ENCODE measurements at places on chromosomes 7 and 10.

GRCh38 chr7:20795881-20796280, 9.2 kb upstream of the SP8 start:
- no peak overlapping the region for H3K4me3 ChIP-seq
- H3K27ac ChIP-seq, result no peak overlapping the region
- DNase-seq, result peak; percentile 1
- H3K4me1 ChIP-seq, result no peaks in the 10 kb centered on the region
- H3K36me3 ChIP-seq, result no peaks in the 10 kb centered on the region

DNA sequence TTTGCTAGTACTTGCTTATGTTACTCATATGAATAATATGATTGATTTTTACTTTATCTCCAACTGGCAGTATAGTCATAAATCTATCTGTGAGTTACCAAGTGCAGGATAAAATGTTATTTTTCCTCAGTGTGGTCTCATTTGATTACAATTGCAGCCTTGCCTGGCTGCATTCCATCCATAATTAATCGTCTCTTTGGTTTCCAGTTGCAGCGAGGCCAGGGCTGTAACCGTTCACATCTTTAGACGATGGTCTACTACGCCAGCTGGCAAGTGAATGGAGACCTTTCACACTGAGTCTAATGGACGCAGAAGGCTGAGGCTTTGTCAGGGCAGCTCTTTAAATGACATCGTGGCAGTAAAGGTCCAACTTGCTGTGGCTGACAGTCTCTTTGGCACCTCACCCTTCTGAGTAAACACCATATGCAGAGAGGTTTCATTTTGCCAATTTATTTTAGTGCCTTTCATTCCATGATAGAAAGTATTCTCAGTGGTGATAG, 84.0 kb downstream of the ARL4A start:
- no peaks in the 10 kb centered on the region for H3K36me3 ChIP-seq
- no peak overlapping the region for H3K27ac ChIP-seq
- H3K4me3 ChIP-seq, result no peak overlapping the region
- no peaks in the 10 kb centered on the region for H3K4me1 ChIP-seq
- no peaks in the 10 kb centered on the region for H3K27me3 ChIP-seq
- DNase-seq, result no peak

DNA sequence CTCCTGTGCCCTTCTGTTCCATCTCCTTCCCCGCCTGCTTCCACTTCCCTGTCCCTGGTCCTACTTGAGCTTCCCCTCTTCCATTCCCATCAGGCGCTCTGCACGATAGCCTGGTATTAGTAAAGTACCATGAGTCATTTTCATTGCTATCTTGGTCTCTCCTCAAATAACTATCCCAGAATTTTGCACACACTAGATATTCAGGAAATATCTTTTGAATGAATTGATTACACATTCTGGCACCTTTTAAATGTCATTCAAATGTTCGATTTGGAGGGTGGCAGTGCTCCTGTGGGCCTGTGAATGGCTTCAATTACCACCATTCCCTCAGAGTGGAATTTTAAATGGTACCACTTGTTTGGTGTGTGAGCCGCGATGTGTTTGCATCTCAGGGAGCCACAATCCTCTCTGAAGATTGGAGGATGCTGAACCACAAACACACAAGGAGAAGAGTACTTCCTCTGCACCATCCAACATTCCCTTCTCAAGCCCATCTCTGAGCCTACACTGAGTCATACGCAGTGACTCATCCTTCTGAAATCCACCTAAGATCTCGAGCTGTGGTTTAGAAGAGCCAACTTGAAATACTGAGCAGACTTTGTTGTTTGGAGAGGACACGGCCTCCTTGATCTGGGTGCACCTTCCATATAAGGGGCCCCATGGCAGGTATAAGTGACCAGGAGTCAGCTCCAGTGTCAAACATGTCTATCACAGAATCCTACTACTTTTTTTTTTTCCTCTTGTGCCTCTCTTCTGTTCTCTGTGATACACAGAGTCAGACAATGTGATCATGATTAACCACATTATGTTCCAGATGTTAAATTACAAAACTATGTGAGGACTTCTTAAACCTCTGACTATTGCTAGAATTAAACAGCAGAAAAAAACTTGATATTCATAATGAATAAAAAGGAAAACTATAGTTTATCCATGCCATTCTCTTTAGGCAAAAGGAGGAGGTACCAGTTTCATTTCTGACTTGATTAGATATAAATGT, 81.9 kb downstream of the BMPER start:
- no peaks in the 10 kb centered on the region for H3K27me3 ChIP-seq
- DNase-seq, result no peak
- H3K4me3 ChIP-seq, result no peak overlapping the region
- H3K36me3 ChIP-seq, result peaks cover 10% of the 10 kb centered on the region
- peak overlapping the region; percentile 78 for H3K27ac ChIP-seq

DNA sequence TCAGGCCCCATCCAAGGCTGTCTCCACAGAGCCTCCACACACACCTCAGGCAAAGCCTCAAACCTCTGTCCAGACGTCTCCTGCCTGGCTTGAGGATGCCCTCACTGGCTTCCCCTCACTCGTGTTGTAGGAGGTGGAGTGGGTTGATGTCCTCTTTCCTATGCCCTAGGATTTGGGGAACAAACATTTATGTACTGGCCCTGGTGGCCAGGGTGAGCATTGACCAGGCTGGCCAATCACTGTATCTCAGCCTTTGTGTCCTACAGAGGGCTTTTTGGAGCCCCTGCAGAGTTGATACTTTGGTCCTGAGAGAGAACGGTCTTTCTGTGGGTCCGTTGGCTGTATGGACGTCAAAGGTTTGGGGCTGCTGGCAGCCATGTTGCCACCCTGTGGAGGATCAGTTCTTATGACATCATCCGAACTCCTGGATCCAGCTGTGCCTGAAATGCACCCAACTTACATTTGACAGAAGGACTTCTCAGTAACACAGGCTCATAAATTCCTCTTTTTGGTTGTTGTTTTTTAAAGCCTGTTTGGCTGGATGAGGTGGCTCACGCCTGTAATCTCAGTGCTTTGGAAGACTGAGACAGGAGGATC, 2.3 kb upstream of the GRID2IP start:
- DNase-seq, result no peak
- no peaks in the 10 kb centered on the region for H3K27me3 ChIP-seq
- no peaks in the 10 kb centered on the region for H3K4me1 ChIP-seq
- no peaks in the 10 kb centered on the region for H3K36me3 ChIP-seq

DNA sequence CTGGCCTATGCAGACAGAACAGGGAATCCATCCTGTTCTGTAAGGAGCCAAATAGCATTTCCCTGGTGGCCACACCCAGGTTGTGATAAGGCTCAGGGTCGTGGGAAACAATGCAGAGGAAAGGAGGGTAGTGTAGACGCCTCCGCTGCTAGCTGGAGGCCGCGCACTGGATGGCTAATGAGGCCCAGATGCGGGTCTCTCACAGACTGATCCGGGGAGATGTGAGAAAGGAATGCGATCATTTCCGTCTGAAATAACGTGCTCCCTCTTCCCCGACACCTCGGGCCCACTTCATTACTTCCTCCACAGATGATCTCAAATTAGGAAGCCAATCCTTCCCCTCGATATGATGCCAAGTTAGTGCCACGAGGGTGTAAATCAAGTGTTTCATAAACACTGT, 203.3 kb downstream of the TAX1BP1 start:
- no peak for DNase-seq
- no peak overlapping the region for H3K27ac ChIP-seq

DNA sequence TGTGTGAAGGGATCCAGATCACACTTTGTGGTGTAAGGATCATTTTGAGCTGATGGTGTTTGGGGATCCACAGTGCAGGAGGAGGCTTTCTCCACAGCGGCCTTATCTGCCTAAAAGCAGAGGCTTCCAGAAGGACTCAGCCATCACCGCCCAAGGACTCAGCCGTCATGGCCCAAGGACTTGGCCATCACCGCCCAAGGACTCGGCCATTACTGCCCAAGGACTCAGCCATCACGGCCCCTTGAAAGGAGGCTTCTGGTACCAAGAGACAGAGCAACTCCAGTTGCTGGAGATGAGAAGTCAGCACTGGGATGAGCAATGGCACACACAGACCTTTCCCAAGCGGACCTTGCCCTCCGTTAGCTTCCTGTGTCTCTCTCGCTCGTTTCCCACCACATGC, 6.0 kb upstream of the CFAP46 start:
- H3K4me3 ChIP-seq, result no peak overlapping the region
- peaks cover 2% of the 10 kb centered on the region for H3K4me1 ChIP-seq
- DNase-seq, result no peak
- no peaks in the 10 kb centered on the region for H3K36me3 ChIP-seq

DNA sequence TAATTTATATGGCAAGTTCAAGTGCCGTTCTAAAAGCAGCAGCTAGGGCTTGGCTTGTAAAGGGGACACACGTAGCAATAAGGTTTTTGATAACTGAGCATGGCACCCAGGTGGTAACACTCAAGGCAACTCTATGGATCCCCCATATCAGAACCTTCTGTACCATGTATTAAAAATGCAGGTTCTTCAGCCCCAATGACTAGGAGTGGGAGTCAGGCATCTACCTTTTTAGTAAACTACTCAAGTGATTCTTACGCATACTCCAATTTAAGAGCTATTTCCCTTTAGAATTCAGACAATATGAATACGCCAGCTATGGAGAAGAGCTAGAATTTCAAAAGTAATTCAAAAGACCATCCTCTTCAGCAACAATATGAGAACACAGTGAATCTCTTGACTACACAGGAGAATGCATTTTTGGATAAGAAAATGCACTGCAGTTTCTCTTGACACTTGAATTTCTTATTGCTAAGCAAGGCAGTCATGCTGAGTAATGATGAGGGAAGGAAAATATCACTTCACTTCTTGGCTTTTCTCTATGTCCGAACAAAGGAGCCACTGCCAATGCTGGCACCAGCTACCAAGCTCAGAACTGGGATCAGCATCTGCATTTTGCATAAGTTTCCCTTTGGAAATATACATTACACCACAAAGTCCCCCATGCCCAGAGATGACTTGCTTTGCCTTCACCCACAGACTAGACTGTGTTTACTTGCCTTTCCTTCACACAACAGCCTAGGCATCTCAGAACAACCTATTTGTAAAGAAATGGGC, 53.5 kb downstream of the ABLIM1 start:
- peaks cover 6% of the 10 kb centered on the region for H3K36me3 ChIP-seq
- no peak overlapping the region for H3K4me3 ChIP-seq
- H3K4me1 ChIP-seq, result peaks cover 10% of the 10 kb centered on the region
- DNase-seq, result no peak

GRCh38 chr7:83475420-83475819, 173.5 kb downstream of the SEMA3E start:
- H3K4me1 ChIP-seq, result no peaks in the 10 kb centered on the region
- H3K36me3 ChIP-seq, result no peaks in the 10 kb centered on the region
- DNase-seq, result no peak

GRCh38 chr10:30683496-30683895, 53.9 kb upstream of the LYZL2 start:
- H3K4me1 ChIP-seq, result no peaks in the 10 kb centered on the region
- no peak overlapping the region for H3K27ac ChIP-seq
- H3K27me3 ChIP-seq, result peaks cover 11% of the 10 kb centered on the region

DNA sequence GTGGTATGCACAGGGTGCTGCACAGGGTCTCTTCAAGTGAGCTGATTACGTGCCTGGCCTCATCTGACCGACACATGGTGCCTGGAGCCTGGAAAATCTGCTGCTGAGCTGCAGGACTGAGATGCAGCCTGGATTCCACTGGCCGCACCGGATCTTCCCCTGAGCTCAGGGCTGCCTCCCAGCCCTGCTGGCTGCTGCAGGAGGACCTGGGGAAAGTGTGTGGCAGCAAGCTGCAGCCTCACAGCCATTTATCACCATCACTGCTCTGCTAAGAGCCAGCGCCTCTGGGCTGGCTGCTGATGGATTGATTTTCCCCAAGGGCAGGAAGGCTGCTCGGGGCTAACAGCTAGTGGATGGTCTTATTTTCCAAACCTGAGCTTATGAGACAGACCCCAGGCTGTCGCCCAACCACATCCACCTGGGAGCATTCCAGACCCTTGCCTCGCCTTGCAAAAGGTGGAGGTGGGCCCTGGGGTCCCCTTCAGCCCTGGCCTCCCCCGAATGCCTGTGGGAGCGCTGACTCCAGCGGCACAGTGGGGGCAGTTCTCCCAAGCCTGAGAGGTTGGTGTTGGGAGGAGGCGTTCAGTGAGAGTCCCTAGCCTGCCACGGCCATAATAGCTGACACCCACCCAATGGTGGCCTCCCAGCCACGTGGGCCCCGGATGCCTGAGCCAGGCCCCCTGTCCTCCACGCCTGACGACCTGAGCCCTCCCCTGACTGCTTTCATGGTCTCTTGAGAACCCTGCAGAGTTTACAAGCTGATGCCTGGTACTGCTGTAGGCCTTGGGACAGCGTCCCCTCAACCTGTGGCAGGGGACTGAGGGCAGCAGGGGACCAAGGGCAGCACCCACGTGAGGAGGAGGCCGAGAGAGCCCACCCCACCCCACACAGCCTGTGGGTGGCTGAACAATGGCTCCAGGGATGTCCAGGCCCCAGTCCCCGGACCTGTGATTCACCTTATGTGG, 38.2 kb downstream of the STK32C start:
- peak; percentile 40 for DNase-seq
- no peaks in the 10 kb centered on the region for H3K4me1 ChIP-seq
- no peaks in the 10 kb centered on the region for H3K36me3 ChIP-seq

- H3K4me3 ChIP-seq, result no peak overlapping the region
- no peaks in the 10 kb centered on the region for H3K27me3 ChIP-seq
- no peak overlapping the region for H3K27ac ChIP-seq
- no peak for DNase-seq
These were observed 782.1 kb upstream of the LRRN3 start for GRCh38 chr7:110308791-110309190.

- DNase-seq, result peak; percentile 39
- no peak overlapping the region for H3K27ac ChIP-seq
- no peak overlapping the region for H3K4me3 ChIP-seq
- H3K4me1 ChIP-seq, result peaks cover 4% of the 10 kb centered on the region
These were observed 37.9 kb downstream of the ADAM12 start for GRCh38 chr10:126350216-126350992.

DNA sequence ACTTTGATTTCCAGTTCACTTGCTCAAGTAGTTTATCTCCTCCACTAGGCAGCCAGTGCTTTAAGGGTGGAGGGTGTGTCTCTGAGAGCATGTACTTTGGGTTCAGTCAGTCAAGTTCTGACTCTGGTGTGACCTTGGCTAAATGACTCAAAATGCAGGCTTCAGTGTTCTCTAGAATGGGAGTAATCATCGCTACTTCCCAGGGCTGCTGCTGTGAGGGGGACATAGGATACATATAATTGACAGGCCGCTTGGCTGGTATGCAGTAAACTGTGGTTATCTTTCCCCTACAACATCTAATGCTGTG, 3.5 kb downstream of the PTPRE start:
- H3K27ac ChIP-seq, result no peak overlapping the region
- H3K36me3 ChIP-seq, result no peaks in the 10 kb centered on the region
- peaks cover 4% of the 10 kb centered on the region for H3K4me1 ChIP-seq
- peaks cover 29% of the 10 kb centered on the region for H3K27me3 ChIP-seq
- no peak for DNase-seq
- H3K4me3 ChIP-seq, result no peak overlapping the region

GRCh38 chr7:95658676-95659075, 62.4 kb upstream of the PDK4 start:
- H3K27ac ChIP-seq, result no peak overlapping the region
- H3K4me3 ChIP-seq, result no peak overlapping the region
- H3K27me3 ChIP-seq, result no peaks in the 10 kb centered on the region
- no peaks in the 10 kb centered on the region for H3K36me3 ChIP-seq
- no peak for DNase-seq
- H3K4me1 ChIP-seq, result no peaks in the 10 kb centered on the region

- peaks cover 21% of the 10 kb centered on the region for H3K4me1 ChIP-seq
- no peaks in the 10 kb centered on the region for H3K36me3 ChIP-seq
- no peaks in the 10 kb centered on the region for H3K27me3 ChIP-seq
- H3K27ac ChIP-seq, result no peak overlapping the region
These were observed 12.2 kb downstream of the CPA2 start for GRCh38 chr7:130278860-130279259.

GRCh38 chr7:20596653-20597052, 18.8 kb upstream of the ABCB5 start:
- no peak overlapping the region for H3K4me3 ChIP-seq
- no peaks in the 10 kb centered on the region for H3K36me3 ChIP-seq
- H3K27ac ChIP-seq, result no peak overlapping the region
- peak; percentile 58 for DNase-seq
- no peaks in the 10 kb centered on the region for H3K4me1 ChIP-seq
